ENCODE measurements at places on chromosomes 1 and 21.

DNA sequence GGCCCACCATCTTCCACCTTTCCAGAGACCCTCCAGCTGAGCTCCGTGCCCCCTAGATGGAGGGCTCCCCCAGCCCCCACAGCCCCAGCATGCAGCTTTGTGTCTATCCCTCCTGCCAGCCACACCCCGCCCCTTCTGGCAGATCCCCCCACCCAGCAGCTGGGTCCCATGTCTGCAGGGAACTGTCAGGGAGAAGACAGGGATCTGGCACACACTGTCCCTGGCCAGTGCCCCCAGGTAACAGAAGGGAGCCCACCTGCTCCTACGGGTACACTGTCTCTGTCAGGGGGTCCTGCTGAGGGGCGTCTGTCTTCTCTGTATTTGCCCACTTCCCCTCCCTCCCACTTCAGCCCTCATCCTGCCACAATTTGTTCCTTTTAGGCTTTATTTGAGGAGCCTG, 11.2 kb upstream of the KIF21B start:
- no peak for DNase-seq

DNA sequence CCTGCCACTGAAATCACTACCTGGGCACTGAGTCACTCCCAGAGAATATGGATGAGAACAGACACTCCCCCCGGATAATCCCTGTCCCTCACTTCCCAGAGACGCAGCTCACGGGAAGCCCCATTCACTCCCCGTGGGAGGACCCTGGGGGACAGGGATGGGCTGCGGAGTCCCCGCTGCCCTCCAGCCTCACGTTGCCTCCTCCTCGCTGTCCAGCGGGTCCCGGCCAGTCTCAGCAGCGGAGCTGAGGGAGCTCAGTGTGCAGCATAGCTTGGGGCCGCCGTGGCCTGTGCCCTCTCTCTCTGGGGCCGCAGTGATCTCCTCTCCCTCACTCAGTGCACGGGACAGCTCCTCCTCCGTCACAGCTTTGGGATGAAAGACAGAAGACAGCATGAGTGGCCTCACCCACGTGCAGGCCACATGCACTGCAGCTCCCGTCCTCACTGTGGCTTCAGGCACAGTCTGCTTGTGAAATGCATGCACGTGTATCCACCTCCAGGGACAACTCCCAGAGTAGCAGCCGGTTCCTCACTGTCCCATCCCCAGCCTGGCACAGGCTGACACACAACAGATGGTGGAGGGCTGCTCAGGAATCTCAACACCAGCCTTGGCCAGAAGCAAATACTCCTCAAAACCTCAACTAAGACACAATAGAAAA, 7.4 kb downstream of the CFAP410 start:
- no peak for DNase-seq

DNA sequence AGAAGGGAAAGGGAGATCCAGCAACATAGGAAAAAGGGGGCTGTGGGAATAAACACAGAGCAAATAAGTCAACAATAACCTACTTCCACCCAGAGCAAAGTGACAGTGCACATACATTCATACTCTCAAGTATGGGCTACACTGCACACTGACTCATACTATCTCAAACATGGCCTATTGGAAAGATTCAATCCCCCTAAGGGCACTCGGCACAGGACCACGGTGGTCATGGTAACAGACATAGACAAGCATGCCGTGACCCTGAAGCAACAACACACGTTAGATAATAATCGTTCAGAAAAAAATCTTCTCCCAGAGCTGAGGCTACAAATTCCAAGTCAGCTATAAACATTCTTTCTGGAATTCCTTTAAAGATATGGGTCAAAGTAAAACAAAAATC, 16.8 kb upstream of the JAK1 start:
- no peak for DNase-seq

DNA sequence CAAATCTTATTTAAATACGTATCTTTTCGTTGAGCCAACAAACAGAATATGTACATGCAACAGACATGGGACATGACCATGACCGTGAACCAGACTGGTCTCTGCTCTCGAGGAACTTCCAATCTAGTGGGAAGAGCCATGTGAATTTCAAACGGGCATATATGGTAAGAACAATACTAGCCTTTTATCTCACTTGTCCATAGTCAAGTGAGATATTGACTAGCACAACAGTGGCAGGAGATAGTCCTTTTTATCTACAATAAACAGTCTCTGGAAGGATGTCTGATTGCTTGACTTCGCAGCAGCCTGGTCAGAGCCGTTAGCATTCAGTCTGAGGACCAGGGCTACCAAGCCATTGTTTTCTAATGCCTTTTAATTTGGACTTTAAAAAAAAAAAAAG, 12.6 kb upstream of the PLA2G2C start:
- DNase-seq: no peak

DNA sequence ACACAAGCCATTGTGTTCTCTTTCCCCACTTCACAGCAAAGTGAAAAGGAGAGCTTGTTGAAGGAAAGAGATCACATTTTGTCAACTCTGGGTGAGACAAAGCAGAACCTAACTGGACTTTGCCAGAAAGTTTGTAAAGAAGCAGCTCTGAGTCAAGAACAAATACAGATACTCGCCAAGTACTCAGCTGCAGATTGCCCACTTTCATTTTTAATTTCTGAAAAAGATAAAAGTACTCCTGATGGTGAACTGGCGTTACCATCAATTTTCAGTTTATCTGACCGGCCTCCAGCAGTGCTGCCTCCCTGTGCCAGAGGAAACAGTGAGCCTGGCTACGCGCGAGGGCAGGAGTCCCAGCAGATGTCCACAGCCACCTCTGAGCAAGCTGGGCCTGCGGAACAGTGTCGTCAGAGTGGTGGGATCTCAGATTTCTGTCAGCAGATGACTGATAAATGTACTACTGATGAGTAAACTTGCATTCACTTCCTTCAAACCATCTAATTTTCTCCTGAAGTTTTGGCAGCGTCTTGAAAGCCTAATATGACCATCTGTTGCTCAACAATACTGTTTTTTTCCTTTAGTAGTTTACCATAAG, 43.7 kb downstream of the BACH1 start:
- DNase-seq: no peak

- no peak for DNase-seq
These were observed 46.2 kb downstream of the DDR2 start for GRCh38 chr1:162678439-162678838.

- no peak for DNase-seq
These were observed 403 bp downstream of the CCNL2 start for GRCh38 chr1:1398677-1399186.

GRCh38 chr21:42833439-42833815, 45.9 kb downstream of the WDR4 start:
- DNase-seq: no peak
